GM12865 (cell line): ENCODE measurements at places on chromosomes 5 and 9.

DNA sequence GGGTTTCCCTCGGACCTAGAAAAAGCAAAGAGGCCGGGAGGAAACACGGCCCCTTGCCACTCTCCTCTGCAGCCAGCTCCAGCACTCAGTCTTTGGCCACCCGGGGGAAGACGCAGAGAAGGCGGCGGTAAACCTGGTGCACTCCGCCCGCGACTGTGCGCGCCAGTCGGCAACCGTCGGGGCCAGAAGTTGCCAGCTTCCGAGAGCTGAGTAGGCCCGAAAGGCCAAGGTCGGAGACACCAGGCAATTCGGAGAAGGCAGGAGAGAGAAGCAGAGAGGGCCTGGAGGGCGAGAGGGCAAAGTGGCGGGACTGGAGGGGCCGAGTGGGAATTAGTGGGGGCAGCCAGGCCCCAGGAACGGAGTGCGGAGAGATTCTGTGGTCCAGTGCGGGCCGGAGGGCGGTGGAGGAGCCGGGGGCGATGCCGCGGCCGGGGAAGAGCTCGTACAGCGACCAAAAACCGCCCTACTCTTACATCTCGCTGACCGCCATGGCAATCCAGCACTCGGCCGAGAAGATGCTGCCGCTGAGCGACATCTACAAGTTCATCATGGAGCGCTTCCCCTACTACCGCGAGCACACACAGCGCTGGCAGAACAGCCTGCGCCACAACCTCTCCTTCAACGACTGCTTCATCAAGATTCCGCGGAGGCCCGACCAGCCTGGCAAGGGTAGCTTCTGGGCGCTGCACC is at the start of gene FOXB2:
Gene FOXB2, plus strand, starts transcription at position 420 of the 690 bp plus-strand sequence. Its CDS starts 0 bp downstream, at position 420.
- DNase-seq = no peak

- no peak for DNase-seq
Observed at GRCh38 chr9:24382566-24382965, 163.1 kb downstream of the IZUMO3 start.

- no peak for DNase-seq
Observed at GRCh38 chr9:83280268-83280667, 217.3 kb upstream of the RASEF start.

DNA sequence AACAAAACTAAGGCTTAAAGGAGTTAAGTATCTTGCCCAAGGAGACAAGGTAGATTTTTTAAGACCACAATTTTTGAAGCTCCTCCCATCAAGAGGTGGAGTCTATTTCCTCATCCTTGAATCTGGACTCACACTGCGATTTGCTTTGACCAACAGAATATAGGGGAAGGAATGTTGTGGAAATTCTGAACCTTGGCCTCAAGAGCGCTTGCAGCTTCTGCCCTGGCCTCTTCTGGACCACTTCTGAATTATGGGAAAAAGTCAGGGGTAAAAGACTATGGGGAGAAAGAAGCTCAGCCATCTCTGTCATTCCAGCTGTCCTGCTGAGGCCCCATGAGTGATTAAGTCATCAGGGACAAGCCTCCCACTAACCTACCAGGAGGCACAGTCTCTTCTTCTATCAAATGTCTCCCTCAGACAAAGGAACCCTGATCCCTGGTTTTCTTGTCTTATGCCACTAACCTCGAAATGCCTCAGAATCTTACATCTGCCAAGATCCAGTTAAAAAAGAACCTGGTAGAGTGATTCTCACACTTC is 25.9 kb downstream of the MAPKAP1 start:
- DNase-seq = no peak
